Left colon (tissue), 2 donors: ENCODE measurements at places on chromosomes 4 and X. TPM values are rescaled to one million over a fixed set of nuclear protein-coding genes. Genes with fewer than 3 reads are reported as not detected.

GRCh38 chr4:79467246-79467932, 59.4 kb upstream of the GK2 start:
- no peak for DNase-seq

DNA sequence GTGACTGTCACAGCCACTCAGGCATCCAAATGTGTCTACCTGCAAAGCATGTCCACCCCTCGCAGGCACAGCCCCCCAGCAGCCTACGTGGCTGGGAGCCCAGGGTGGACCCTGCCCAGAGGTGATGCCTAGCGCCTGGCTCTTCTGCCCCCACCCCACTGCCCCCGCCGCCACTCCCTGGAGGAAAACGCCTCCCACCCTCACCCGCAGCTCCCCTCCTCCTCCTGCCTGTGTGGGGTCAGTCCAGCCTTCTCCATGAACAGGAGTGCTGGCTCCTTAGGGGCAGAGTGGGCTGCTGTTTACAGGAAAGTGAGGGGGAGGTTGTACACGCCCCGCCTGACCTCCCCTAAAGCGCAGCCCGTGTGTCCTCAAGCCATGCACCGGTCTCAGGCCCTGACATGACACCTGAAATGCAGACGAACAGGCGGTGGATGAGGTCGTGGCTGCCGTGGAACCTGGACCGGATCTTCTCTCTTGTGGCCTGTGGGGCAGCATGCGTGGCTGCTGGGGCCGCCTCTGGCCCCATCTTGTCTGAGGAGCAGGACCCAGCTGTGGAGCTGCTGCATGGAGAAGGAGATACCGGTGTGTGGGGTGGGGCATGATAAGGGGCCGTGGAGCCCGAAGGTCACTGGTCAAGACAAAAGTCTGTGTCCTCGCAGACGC, 11.9 kb upstream of the MXD4 start:
- DNase-seq, result no peak

DNA sequence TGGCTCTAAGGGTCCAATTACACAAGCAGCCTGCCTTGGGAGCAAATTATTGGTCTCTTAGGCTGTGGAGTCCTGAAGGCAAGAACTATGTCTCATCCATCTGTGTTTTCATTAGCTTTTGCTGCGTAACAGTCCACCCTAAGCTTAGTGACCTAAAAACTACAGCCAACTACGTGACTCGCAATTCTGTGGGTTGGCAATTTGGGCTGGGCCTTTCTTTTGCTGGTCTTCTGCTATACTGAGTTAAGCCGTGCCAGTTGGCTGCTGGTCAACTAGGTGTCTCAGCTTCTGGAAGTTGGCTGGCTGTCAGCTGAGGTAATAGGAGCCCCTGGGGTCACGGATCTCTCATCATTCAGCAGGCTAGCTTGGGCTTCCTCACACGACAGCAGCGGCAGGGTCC, 205.6 kb upstream of the S100G start:
- DNase-seq, result no peak

DNA sequence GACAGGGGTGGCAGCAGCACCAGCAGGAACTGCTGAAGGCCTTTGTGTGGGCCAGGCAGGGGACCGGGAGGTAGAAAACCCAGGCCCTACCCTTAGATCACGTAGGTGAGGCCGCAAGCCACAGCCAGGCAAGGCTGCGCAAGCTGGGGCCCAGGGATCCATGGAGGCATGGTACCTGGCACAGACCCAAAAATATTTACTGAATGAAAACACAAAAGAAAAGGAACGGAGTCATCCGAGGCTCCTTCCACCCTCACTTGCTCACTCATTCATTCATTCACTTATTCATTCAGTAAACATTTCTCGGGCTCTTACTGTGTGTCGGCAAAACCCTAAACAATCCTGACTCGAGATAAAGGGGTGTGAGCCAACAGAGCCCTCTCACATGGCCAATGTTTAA, 102.3 kb downstream of the BCOR start:
- DNase-seq, result no peak

DNA sequence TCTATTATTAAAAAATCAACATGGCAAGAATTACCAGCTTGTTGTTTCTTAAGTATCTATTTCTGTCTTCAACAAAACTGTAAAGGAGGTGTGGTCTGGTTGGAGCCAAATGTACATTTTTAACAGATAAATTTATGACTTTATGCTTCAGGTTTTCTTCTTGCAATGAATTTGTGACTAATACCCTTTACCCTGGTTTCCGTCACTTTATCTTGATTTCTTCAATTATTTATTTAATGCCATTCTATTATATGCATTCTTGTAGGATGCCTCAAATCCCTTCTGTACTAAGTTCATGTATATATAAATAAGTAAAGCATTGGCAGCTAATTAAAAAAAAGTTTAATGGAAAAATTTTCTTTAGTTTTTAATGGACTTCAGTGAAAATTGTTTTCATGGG, 41.5 kb upstream of the ANXA3 start:
- DNase-seq, result no peak

DNA sequence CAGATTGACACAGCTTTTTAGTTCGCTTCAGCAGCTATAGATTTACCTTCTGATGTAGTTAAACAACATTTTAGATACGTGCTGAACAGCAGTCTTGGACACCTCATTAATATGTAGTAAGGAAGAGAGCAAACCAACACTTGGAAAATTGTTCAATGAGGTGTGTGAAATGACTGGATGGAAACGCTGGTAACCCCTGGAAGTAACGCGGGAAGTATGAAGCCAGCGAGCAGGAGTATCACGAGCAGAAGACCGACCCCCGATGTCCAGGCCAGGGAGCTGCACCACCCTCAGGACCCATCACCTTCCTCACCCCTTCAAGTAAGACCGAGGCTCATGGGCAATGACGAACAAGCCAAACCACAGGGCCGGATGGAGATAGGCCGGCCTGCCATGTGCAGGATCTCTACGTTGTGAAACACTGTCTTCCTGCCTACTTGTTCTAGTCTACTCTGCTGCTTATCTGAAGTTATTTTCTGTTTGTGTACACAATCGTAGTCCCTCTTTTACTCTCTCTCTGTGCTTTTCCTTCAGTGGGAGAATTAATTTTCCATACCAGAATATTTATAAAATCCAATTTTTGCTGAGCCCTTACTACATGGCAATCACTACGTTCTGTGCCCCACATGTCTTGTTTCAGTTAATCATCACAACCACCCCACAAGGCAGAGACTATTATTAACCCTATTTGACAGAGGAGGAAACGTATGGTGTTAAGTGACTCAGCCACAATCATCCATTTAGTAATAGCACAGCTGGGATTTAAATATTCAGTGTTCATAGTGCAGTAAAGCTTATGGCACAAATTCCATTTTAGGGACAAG, 221.7 kb downstream of the APBB2 start:
- no peak for DNase-seq

DNA sequence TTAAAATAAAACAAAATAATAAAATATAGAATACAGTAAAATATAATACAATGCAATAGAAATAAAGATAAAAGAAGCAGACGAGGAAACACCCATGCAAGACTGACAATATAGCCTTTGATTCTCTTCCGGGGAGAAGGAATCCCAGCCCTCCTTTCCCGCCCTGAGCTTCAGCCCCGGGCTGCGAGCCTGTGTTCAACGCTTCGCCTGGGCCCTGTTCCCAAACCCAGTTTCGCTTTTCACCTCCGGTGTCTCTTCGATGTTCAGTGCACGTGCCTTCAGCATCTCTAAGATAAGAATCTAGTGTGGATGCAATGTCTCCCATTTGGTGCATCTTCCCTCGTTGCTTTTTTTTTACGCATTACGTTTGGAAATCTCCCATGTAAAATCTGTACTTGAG, 38.4 kb upstream of the ARSD start:
- DNase-seq, result no peak

GRCh38 chrX:18725310-18725943, 18.0 kb downstream of the PPEF1 start:
- DNase-seq, result no peak

- DNase-seq, result no peak
Measured at GRCh38 chr4:73418677-73419076, 14.6 kb downstream of the ALB start.

- no peak for DNase-seq
Measured at GRCh38 chr4:99845179-99845578, 28.6 kb downstream of the DAPP1 start.

GRCh38 chrX:135651647-135652295, 61.7 kb upstream of the CT45A1 start:
- no peak for DNase-seq

DNA sequence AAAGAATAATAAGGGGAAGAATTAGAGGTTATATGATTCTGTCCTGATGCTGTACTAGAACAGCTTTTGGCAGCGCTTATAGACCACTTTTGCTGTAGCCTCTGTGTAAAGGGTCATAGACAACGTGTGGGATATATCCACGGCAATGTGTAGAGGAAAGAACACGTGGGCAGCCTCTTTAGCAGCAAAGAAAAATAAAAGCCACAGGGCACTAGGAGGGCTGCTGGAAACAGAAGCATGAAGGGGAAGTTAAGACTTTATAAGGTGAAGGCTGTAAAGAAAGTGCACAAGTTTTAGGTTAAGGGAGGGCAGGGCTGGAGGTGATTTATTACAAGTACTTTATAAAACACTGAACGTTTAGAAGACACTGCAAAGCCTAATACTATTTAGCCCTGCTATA, 20.1 kb upstream of the PHEX start:
- no peak for DNase-seq

- DNase-seq, result peak; percentile 42
Measured at GRCh38 chr4:152643153-152644035, 36.4 kb downstream of the TMEM154 start.

GRCh38 chr4:107278791-107279483, 242.8 kb upstream of the DKK2 start:
- DNase-seq, result no peak

- DNase-seq, result no peak
Measured at GRCh38 chrX:133610056-133610455, 194.8 kb upstream of the GPC4 start.

GRCh38 chrX:110519906-110520452, 161.3 kb downstream of the RTL9 start:
- DNase-seq, result no peak

DNA sequence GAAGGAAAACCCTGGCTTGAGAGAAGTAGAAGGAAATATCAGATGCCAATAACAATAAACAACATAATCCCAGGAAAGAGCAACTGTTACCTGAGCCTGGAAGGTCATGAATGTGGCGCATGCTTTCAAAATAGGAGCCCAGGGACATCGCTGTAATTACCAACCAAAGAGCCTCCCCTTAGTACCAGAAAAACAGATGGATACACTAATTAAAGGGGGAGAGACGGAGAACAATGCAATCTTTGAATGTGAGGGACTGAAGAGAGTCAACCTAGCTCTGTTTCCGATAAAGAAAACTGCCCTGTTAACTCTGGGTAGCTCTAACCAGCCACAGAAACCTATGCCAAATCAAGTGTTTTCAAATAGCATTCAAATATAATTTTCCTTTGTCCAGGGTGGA, 161.4 kb downstream of the ENOX2 start:
- no peak for DNase-seq

- no peak for DNase-seq
Measured at GRCh38 chr4:71453531-71453930, 114.7 kb downstream of the SLC4A4 start.

GRCh38 chr4:89489338-89489771, 181.8 kb upstream of the GPRIN3 start:
- no peak for DNase-seq

GRCh38 chr4:106451091-106451490, 82.5 kb upstream of the GIMD1 start:
- no peak for DNase-seq

GRCh38 chr4:15689540-15689939, 7.9 kb downstream of the FAM200B start:
- DNase-seq, result no peak

GRCh38 chr4:39305912-39306677, 60.1 kb downstream of the RFC1 start:
- DNase-seq, result no peak

DNA sequence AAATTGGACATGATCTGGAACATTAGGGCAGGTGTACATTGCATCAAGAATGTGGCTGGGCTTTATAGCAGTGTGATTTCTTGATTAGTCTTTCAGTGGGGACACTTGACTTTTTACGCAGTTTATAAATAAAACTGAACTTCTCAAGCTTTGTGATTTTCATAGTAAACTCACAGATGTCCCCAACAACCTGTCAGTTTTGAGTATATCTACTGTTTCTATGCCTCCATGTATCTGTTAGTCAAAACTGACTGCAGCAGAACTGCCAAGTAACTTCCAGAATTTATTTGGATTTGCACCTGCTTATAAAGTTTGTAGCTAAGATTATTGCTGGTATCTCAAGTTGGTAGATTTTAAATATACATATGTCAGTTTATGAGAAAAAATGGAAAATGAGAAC, 20.0 kb downstream of the PTTG2 start:
- DNase-seq, result no peak

DNA sequence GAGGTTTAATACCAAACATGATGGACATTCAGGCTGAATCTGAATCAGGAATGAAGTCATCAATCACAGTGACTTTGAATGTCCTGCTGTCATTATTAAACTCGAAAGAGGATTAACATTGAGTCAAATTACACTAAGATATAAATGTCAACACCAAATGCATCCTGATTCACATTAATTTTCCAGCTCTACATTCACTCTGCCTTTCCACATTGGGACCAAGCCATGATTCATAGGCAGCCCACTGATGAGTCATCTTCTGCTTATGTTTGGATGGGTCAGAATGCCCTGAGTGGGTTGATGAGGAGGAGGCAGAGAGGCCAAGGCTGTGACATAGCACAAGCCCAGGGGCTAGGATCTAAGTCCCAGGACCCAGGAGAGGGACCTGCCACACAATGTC, 247.6 kb upstream of the RPS6KA3 start:
- DNase-seq, result no peak

- DNase-seq, result no peak
Measured at GRCh38 chrX:51614353-51615012, 4.2 kb downstream of the CENPVL3 start.

GRCh38 chr4:110754716-110755115, 131.8 kb upstream of the PITX2 start:
- DNase-seq, result no peak

DNA sequence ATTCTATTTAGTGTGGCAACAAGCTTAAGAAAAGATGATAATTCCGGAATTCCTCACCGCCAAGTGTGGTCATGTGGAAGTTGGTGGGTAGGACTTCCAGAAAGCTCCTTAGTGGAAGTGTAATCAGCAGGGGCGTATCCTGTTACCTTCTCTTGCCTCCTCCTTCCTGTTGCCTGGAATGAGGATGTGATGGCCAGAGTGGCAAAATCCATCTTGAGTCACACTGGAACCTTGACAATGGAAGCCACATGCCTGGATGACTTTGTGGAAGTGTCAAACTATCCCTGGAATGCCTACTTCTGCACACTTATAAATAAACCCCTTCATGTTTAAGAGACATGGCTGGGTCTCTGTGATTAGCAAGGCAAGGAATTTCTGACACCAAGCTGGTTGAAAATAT, 191.0 kb downstream of the PRDM5 start:
- DNase-seq, result no peak

The TMEM150C gene
- 3.7 TPM for total RNA-seq

The NPY1R gene
- total RNA-seq, result 6.6 TPM

The MAML3 gene
- total RNA-seq, result 11.8 TPM

The TMPRSS11B gene
- not detected for total RNA-seq

The NHSL2 gene
- total RNA-seq, result 1.3 TPM

The TCEAL8 gene
- 29.2 TPM for total RNA-seq

The RBM41 gene
- 20.3 TPM for total RNA-seq

The ACE2 gene
- 52.2 TPM for total RNA-seq

The CFAP99 gene
- 0.46 TPM for total RNA-seq

The PNCK gene
- 1.1 TPM for total RNA-seq

The MAGEA11 gene
- not detected for total RNA-seq
